ENCODE measurements at places on chromosomes 6 and 20.

- peak; percentile 48 for DNase-seq
These were observed 1.3 kb downstream of the HMGA1 start for GRCh38 chr6:34237722-34238584.

GRCh38 chr20:19964289-19965265 is 52.6 kb upstream of the NAA20 start:
- no peak for DNase-seq

GRCh38 chr20:4244700-4245485 is 229.5 kb upstream of the RNF24 start:
- DNase-seq, result no peak

- no peak for DNase-seq
These were observed 13.8 kb upstream of the TLDC2 start for GRCh38 chr20:36861875-36862801.

DNA sequence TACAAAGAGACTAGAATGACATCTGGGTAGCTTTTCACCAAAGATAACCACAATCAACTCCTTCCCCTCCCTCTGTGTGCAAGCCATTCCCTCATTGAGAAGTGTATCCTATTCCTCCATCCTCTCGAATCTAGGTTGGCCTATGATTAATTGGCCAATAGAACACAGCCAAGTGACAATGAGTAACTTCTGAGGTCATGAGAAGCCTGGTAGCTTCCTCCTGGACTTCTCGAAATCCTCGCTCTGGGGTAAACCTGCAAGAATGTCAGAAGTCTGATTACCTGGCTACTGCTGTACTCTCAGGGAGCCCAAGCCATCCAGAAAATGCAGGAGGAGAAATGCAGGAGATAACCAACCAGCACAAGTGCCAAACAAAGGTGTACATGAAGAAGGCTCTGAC is 13.1 kb downstream of the ARHGAP18 start:
- DNase-seq, result no peak
